ENCODE measurements at places on chromosomes 1 and 21.

DNA sequence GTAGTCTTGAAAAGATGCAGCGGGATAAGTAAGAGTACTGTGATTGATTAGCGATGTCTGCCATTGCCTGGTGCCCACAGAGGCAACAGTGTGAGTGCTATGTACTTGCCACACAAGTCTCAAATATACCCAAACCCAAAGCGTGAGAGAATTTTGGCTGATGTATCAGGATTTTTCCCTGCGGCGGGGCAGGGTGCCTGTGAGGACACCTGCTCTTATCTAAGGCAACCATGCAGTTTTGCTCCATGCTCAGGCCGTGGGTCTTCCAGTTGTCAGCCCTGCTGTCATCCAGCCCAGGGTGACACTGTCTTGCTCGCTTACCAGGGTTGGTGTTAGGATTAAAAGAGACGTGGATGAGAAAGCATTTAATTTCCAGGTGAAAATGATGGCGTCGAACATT is 202.7 kb downstream of the PTPRU start:
- DNase-seq, result no peak

DNA sequence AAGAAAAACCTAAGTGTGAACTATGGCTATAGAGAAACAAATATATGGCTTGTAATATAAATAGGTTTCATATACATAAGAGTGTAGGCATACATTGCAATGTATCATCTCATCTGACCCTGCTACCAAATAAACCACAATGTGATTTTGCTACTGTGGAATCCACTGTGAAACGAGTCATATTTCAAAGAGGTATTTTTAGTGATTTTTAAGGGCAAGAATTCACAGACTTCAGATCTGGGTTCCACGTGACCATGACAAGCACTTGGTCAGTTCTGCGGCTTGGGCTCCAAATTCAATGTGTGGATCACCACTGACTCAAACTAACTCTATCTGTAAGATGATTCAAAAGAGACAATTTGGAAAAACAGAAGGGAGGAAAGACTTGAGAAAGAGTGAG is 147.0 kb upstream of the ERG start:
- DNase-seq, result peak; percentile 83

DNA sequence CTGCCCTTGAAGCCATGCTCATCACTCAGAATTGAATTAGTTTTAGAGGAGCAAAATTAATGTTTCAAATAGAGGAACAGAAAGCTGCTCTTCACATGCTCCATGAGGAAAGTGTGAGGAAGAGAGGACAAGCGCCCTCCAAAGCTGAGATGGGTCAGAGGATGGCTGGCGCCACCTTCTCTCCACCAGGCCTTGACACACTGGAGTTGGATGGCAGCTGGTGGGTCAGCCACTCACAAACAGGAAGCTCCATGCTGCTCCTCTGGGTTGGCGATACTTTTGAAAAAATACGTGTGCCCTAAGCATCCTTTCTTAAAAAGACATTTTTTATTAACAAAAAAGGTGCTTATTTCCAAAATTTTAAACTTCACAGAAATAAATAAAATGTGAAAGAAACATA is 3.1 kb upstream of the CD2 start:
- DNase-seq, result no peak

DNA sequence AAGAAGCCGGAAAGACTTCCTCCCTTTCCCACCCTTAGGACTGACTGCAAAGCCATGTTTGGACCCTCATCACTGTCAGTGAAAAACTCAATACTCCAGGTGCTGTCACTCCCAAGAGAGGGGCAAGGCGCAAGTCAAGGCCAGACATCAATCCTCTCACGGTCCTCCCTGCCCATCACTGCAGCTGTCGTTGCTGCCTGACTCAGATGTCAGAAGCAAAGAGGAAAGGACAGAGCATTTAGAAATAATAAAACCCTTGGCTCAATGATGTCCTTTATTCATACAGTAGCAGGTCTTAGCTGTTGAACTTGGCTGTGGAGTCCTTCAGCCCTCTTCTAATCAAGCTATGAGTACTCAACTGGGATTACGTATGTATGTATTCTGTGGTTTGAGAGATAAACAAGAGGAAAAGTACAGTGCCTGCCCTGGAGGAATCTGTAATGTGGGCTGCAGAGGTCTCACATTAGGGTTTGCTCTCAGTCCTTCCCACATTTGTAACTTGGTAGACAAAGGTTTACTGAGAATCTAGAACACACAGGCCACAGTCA is 13.5 kb downstream of the SUSD4 start:
- no peak for DNase-seq

GRCh38 chr1:182268669-182269068 is 122.9 kb downstream of the GLUL start:
- no peak for DNase-seq

DNA sequence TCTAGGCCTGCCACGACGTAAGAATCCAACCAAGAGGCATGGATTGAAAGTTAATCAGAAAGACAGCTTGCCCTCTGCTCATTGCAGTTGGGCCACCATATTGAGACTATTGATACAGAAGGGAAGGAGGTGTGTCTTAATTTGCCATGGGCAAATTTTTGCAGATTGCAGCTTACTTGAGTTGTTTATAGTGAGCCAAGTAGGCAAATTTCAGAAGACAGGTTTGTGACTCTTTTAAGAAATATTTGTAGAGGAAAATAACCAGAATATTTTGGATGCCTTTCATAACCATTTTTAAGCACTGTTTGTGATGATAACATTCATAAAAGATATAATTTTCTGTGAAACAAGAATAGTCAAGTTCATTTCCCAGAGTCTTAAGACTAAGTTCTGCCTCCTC is 74.1 kb downstream of the PRDM2 start:
- DNase-seq, result peak; percentile 48

- DNase-seq, result no peak
Observed at GRCh38 chr1:44260792-44261170, 47.5 kb downstream of the DMAP1 start.

DNA sequence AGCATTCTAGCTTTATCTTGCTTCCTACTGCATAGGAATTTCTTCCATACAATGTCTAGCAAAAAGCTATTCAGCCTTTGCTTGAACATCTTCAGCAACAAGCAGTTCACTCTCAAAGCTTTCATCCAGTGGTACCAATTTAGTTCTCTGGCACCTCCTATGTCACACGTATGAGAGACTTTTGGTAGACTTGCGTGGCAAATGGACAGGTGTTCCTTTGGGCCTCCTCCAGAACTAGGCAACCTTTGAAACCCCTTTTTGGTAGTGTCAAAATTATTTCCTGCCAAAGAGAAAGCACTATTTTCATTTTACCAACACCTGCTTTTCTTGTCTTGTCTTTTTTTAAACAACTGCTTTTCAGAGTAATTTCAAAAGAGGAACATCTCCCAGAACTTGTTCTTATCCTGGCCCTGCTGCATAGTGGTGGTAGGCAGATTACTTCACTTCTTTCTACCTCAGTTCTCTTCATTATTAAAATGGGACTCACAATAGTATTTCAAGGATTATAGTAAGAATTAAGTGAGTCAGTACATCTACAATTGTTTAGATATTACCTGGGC is 122.4 kb downstream of the MAST2 start:
- no peak for DNase-seq

- DNase-seq, result no peak
Observed at GRCh38 chr1:115949156-115949555, 27.2 kb upstream of the SLC22A15 start.

DNA sequence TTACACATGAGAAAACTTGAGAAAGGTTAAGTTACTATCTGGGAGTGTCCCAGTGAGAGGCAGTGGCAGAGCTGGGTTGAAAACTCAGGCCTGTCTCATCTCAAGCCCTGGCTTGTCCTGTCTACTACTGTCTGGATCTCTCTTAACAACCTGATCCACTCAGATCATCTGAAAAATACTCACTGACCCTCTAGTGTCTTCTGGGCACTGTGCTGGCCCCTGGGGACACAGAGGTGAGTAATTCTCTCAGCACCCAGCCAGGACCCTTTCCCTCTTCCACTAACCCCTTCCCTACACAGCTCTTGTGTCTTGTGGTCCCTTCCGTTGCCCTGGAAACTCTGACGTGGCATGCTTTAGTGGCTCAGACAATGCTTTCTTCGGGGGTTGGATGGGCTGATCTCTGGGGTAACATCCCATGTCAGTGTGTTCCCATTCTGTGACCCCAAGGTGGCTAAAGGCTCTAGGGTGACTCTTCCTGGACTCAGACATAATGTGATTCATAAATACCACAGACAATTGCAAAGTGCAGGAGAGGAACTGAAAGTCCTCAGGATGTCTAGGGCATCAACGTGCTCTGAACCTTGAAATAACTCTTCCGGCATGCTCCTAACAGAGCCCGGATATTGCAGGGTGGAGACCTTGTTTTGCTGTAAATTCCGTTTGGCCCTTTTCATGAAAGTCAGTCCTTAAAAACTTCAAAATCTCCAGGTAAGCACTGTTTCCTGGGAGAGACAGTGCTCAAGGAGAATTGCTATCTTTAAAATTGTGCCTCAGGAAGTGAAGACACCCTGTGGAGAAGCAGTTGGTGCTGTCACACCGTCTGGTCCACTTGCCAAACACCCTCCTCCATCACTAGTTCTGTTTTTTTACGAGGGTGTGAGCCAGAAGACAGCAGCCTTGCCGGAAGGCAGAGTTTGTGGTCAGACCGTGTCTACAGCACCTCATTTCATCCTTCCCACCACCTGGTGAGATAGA is 4.0 kb downstream of the SHISAL2A start:
- no peak for DNase-seq

DNA sequence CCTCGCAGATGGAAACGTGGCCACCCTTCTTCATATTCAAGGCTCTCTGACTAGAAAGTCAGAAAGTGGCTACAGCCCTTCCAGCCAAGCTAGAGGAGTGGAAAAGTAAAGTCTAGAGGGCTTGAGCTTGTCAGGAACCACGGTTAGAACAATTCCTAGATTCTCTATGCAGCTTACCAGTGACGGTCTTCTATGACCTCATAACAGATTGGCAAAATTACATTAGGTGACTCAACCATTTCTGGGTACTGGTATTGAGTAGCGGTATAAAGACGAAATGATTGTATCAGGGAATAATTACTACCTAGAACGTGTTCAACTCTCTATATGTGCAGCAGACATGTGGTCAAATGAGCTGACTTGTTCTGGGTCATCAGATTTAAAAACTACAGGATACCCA is 155.0 kb upstream of the RUNX1 start:
- no peak for DNase-seq

DNA sequence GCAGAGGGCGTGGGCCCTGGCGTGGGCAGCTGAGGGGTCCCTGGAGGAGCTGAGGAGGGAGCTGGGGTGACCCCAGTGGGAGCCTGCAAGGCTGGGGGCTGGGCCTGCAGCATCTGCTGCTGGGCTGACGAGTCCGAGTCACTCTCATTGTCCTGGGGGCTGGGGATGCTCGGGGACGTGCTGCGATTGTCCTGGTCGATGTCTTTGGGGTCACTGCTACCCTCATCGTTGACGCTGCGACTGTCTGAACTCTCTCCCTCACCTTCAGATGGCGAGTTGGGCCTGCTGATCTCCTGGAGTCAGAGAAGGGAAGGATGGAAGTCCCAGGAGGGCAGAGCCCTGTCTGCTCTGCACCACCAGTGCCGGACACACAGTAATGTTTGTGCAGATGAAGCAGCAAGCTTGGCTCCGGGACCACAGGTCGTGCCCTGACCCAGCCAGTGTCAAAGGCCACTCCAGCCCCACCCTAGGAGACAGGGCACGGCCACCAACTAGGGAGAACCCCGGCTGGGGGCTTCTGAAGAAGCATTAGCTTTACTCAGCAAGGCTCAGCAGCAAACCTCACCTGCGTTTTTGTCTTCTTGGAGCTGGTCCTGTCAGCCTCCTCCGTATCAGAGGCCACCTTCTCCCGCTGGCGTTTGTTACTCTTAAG is 43.4 kb downstream of the SLC45A1 start:
- no peak for DNase-seq

DNA sequence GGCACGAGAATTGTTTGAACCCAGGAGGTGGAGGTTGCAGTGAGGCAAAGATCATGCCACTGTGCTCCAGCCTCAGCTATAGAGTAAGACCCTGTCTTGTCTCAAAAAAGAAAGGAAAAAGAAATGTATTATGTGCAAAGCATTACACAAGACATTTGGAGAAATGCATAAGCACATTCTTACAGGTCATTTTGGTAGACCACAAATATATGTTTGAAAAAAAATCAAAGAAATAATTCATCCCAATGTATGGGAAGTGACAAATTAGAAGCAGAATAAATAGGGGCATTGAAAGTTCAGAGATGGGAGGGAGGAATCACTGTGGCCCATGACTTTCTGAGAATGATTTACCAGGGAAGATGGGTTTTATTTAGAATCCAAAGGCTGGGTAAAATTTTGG is 283.5 kb upstream of the ADAMTS5 start:
- peak; percentile 34 for DNase-seq

DNA sequence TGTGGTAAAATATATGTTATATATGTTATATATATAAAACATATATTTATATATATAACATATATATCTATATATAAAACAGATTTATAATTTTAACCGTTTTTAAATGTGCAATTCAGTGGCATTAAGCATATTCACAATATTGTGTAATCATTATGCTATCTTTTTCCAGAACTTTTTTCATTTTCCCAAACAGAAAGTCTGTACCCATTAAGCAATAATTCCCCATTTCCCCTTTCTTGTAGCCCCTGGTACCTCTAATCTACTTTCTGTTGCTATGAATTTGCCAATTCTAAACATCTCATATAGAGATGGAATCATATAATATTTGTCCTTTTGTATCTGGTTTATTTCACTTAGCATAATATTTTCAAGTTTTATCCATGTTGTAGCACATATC is 10.7 kb upstream of the ARHGEF11 start:
- DNase-seq, result no peak

- peak; percentile 76 for DNase-seq
Observed at GRCh38 chr21:38219049-38219628, 37.7 kb upstream of the KCNJ15 start.

DNA sequence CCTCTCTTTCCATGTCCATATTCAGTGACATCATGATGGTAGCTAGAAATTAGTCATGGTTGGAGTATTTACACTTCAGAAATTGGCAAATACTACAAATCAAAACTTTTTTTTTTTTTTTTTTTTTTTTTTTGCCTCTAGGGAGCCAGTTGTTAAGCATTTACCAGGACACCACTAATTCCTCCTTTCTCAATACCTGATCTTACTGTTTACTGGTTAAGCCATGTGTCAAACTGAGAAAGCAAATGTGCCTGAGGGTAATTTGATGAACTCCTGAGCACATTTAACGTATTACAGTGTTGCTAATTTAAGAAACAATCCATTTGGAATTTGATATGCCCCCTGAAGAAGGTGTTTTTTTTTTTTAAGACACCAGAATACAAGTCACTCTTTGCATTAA is 94.4 kb downstream of the DNM3 start:
- no peak for DNase-seq

GRCh38 chr1:104929280-104929679 is 1179.6 kb downstream of the AMY1C start:
- no peak for DNase-seq

- DNase-seq, result no peak
Observed at GRCh38 chr1:246364415-246364941, 142.6 kb downstream of the SMYD3 start.

Measured in AG10803 (cell line).